Renal cortical epithelial cell (primary cell): ENCODE measurements at places on chromosomes 3 and 15. TPM values are rescaled to one million over a fixed set of nuclear protein-coding genes. Genes with fewer than 3 reads are reported as not detected.

Gene EID1
- total RNA-seq = 207 and 216 TPM in 2 replicates

Gene C3orf62
- 1.6 and 3.6 TPM in 2 replicates for total RNA-seq

Gene PXYLP1
- total RNA-seq = 20.1 and 20.3 TPM in 2 replicates

Gene FSD2
- 0.17 TPM in 1 of 2 replicates, not detected in the other for total RNA-seq

Gene SLC2A2
- total RNA-seq = 0.35 and 13.0 TPM in 2 replicates

Gene MUC13
- total RNA-seq = not detected in 2 replicates

Gene CYP8B1
- total RNA-seq = 0.35 and 0.55 TPM in 2 replicates

Gene GOLGA8S
- 0.10 TPM in 1 of 2 replicates, not detected in the other for total RNA-seq

DNA sequence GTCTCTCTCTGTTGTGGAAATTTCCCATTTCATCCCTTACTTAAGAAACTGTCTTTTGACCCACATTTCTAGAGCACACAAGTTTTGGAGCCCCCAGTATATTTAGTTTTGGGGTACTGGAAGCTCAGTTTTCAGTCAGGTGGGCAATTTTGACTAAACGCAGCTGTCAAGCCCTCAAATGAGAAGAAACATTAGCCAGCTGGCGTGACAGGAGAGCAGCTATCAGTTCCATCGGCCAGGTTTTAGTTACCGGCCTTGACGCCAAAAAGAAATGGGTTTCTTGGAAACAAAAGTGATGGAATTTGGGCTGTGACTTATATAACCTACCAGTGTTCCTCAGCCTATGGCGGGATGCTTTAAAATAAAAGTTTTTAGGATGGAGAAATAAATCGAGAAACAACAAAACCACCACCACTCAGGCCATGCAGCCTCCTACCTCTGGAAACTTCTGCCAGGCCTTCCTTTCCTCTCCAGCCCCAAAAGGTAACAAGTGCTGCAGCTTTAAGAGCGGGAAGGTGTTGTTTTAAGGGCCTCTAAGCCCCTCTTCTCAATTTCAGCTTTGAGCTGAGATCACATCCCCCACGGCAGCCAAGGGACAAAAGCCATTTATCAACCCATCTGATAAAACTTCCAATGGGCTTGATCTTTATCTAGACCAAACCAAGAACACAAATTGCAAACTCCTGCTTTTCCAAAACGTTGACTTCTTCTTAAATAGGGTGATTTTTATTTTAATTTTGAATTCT lies 18.3 kb downstream of the RGMA start:
- no peak for DNase-seq

GRCh38 chr3:157785102-157785826 lies 282.0 kb upstream of the VEPH1 start:
- peak; percentile 94 for DNase-seq

DNA sequence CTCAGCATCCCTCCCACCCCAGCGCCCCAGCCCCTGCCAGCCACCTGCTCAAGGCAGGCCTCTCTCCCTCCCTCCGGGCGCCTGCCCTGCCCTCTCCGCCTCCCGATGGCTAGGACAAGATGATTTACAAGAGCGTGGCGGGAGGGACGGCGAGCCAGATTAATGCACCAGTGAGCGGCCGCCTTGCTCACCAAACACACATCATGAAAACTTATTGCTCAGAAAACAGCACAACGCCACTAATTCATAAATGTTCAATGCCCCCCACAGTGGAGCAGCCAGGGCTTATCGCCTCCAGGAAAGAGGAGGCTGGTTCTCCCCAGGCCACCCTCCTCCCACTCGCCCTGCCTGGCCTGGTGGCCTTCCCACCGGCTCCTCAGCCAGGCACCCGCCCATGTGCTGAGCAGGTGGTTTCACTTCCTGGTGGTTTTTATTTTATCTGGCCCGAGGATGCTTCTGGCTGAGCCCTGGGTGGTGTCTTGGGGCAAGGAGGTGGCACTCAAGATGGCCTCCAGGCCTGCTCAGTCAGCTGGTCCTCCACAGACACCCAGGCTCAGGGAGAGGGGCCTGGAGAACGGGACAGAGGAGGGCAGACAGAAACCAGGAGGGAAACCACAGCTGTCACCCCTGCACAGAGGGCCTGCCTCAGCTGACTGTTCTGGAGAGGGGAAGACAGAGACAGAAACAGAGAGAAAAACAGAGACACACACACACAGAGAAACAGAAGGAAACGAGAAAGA lies 284.9 kb downstream of the UACA start:
- DNase-seq = no peak

DNA sequence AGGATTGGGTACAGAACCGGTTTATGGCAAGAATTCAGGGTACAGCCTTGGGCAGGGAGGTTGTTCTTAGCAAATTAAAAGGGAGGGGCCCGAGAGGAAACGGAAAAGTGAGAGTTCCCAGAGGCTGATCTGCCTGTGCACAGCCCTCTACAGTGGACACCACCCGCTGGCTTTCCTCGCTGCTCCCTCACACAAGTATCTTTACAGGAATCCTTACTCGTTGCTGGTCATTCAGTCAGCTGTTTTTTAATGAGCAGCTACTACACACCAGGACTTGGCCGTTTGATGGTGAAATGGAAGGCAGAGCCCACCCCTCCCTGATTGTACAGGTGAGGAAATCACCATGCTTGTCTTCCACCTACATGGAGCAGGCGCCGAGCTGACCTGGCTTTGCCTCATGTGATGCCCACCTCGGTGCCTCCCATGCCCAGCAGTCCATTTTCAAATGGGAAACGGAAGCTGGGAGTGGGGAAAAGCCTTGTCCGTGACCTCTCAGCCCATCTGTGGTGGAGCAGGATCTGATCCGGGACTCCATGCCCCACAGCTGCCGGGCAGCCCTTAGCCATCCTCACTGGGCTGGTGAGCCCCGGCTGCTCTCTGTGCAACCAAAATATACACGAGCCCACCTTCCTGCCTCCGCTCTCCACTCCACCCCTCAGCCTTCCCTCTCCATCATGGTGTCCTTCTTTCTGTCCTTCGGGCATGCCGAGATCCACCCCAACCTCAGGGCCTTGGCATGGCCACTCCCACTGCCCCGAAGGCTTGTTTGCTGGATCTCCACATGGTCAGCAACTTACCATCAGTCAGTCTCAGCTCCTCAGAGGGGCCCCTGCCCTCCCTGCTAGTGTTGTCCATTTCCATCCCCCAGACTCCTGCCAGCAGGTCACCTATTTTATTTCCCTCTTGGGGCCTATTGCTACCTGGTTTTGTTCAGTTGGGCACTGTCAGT lies 33.3 kb upstream of the FGD5 start:
- DNase-seq = no peak

GRCh38 chr3:156509189-156510174 lies 45.4 kb downstream of the SSR3 start:
- peak; percentile 69 for DNase-seq

DNA sequence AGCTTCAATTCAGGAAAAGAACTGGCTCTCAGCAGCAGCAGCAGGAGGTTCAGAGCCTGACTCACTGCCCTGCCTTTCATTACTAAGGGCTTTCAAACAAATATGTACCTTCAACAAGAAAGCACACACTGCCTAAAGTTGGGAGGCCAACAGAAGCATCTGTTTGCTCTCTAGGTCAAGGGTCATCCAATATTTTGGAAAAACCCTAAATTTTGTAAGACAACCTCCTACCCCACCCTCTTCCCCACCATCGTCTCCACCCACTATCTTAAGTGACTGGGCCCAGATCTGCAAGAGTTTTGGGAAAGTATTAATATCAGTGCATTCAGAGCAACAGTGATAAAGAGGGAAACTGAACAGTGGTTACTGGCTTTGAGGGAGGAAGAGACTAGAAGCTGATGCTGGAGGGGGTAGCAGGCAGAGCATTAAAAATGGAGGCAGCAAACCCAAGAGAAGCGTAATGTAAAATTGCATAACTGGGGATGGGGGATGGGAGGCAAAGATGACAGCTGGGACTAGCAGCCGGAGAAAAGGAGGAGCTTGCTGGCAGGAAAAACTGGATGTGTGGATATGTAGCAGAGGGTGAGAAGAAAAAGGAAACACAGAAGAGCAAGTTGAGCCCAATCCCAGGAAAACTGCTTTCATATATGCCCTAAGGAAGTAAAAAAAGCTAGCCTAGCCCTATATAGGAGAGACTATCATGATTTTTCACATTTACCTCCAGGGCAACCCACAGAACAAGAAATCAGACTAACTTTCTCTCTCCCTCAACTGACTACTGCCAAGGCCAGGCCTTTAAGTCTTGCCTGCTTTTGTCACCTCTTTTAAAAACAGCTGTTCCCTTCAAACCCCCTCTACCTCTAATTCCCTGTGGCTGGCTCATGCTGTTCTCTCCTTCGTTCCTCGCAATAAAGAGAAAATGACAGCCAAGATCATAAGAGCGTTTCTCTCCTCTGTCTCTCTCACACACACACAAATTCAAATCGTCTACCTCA lies 31.4 kb downstream of the NPTN start:
- peak; percentile 47 for DNase-seq

DNA sequence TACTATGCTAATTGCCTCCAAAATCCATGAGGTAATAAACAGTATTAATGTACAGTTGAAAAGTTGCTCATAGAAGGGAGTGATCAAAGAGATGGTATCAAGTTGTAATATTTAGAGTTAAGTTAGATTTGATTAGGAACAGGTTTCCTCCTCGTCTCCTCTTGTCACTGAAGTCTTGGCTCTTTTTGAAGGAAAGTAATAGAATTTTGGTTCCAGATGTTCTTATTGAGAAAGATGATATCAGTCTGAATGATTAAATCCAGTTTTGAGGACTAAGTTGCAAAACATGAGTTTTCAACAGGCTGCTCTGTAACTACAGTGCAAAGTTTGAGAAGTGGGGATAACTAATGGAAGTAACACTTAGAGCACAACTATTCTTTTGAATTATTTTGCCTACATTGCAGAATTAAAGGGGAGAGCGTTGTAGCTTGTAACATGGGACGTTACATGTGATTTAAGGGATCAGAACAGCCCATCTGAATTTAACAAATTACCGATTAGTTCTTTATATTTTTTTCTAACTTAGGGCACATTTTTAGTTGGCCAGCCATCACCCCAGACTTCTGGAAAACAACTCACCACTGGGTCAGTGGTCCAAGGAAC lies 48.3 kb downstream of the MAP6D1 start:
- no peak for DNase-seq

- DNase-seq = peak; percentile 45
These were observed 89.1 kb downstream of the LRRC28 start for GRCh38 chr15:99340347-99340746.

DNA sequence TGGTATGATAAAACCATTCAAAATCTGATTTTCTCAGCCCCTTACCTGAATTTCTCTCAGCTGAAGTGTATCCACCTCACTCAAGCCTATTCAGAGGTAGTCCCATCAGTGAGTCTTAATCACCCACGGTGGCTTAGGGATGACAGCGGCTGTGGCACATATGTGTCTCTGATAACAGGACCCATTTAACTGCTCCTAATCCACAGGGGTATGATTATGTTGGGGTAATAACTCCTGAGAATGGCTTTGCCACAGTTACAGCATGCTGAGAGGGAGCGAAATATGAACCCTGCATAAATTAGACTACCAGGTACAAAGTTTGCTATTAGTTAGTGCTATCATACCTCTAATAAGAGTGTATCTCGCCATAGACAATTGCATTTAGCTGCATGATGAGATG lies 10.6 kb downstream of the CLRN1 start:
- DNase-seq = no peak

DNA sequence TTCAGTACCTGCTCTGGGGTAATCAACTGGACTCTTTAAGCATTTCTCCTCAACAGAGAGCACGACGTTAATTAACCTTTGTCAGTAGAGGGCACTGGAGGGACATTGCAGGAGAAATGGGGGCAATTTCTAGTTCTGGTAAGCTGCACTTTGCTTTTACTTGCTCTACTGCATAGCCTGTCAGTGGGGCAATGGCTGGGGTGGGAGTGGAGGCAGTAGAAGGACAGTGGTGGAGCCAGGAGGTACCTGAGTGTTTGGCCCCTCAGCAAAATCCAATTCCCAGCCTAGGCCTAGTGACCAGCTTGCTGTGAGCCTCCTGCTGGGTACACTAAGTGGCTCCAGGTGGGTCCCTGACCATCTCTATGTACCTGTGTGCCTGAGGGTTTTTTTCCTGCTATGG lies 18.3 kb upstream of the MED12L start:
- DNase-seq = no peak

- peak; percentile 31 for DNase-seq
These were observed 653 bp upstream of the MFSD1 start for GRCh38 chr3:158801201-158801600.

DNA sequence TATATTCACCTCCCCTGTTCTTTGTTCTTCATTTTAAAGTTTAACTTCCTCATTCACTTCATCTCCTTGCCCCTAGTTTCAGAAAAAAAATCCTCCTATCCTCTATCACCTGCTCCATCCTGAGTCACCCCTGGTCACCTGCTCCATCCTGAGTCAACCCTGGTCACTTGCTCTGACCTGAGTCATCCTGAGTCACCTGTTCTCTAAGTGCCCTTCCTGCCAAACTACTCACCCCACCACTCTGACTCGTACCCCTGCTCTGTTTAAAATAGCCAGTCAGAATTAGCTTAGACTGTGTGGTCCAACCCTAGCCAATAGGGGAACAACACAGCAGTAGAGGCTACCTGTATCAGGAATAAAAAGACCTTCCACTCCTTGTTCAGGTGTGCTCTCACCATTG lies 716.9 kb downstream of the ZBBX start:
- DNase-seq = peak; percentile 86

DNA sequence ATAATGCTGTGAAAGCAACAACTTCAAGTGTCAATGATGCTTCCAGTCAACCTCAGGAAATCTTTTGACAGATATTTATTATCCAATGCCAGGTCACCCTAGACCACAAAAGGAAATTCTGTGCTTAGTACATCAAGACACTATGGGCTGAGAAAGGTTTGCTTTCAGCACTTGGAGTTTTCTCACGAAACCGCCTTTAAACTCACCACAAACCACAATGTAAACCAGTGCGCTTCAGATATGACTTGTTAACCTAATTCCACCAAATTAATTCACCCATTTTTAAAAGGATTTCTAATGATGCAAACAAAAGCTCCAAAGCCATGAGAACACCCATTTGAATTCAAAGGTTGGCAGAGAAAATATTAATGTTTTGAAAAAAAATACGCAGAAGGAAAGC lies 292.9 kb upstream of the NR2F2 start:
- DNase-seq = peak; percentile 76

GRCh38 chr15:52730173-52730572 lies 51.0 kb upstream of the ATOSA start:
- peak; percentile 66 for DNase-seq

DNA sequence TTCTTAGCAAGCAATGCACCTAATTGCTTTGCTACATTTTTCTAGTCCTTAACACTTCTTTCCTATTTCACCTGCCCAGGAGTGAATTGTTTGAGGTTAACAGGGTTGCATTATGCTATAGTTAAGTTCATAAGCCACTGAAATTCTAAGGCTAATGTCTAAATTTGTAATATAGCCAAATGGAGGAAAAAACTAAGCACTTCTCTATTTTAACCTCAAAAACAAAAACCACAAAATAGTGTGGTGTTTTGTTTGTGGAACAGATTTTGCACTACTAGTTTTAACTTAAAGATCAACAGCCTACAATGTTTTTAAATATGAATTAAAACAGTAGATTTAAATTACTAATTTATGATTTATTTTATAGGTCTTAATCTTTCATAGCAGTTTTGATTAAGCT lies 5.5 kb downstream of the ATOSA start:
- DNase-seq = no peak

DNA sequence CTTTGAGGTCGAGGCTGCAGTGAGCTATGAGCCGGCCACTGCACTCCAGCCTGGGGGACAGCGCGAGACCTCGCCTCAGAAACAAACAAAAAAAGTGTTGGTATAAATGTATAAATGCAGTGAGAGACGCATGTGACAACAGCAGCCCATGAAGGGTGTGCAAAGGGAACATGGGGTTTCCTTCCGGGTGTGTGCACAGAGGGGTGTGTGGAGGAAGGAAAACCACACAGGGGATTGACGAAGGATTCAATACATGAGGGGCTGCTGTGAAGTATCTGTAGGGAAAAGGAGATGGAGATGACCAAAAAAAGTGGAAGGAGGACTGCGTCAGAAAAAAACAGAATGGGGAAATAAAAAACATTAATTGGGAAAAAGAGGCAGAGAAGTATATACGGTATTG lies 1.1 kb downstream of the MTFMT start:
- no peak for DNase-seq
